Activated CD4-positive, alpha-beta T cell treated with anti-CD3 and anti-CD28 coated beads, Interleukin-2, amount 50 U/mL, for 24 hours (primary cell): ENCODE measurements at places on chromosomes 6 and 20.

GRCh38 chr6:158344534-158344933, 32.3 kb downstream of the TULP4 start:
- DNase-seq = no peak

- DNase-seq = no peak
Measured at GRCh38 chr6:137171824-137172733, 1.4 kb downstream of the IL22RA2 start.

DNA sequence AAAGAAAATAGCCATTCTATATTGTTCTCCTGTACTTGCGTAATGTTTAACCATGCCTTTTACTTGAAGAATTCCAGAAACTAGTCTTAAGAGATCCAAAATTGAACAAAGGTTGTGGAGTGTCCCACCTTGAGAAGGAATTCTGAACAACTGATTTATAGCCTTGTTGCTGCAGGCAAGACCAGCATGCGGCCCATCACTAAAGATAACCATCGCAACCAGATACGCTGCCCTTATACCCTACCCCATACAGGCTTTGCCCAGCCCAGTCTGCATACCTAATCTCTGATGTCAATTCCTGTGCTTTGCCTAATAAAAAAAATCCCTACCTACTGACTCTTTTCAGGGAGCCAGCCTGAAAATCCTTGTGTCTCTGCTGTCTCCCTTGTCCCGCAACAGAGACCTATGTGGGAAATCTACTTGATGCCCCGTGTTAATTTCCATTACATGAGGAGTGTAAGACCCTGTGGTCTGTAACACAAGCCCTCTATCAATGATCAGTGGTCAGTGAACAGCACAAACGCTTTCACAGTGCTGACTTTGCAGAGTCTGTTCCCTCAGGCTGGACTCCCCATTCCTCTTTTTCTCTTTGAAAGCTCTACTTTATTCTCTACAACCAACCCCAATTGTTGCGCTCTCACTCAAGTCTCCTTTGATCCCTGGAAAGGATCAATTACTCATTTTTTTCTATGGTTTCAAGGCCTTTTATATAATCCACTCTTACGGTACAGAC, 125.7 kb upstream of the BTBD3 start:
- DNase-seq = no peak

DNA sequence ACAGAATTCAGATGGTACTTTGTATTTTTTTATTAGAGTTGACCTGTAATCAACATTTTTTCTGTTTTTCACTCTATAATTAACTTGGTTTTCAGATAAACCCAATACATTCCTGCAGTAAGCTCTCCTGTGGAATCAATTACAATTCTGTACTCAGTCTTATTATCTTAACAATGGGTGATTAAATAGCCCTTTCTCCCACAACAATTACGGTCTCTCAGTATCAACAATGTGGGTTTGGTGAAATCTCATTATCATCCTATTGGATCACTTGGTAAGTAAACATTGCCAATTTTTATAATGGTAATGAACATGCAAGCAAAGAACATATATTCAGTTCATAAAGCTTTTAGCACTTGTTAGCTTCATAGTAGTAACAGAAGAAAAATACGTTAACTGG, 438.9 kb upstream of the EPHA7 start:
- no peak for DNase-seq

GRCh38 chr6:97465877-97466561, 183.0 kb upstream of the MMS22L start:
- no peak for DNase-seq

DNA sequence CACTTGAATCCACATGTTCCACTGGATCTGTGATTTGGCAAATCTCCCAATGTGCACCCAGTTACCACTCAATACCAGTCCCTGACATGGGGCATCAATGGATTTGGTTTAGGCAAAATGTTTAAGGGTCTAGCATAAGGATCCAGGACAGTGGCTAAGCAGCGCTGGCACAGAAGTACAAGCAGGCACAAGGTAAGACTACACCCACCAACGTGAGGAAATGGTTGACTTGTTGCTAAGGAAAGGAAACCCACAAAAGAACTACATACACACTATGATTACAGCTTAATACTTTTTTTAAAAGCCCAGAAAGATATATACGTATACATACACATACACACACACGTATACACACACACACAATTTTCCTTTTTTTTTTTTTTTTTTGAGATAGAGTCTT, 79.0 kb downstream of the DNAAF9 start:
- DNase-seq = no peak

DNA sequence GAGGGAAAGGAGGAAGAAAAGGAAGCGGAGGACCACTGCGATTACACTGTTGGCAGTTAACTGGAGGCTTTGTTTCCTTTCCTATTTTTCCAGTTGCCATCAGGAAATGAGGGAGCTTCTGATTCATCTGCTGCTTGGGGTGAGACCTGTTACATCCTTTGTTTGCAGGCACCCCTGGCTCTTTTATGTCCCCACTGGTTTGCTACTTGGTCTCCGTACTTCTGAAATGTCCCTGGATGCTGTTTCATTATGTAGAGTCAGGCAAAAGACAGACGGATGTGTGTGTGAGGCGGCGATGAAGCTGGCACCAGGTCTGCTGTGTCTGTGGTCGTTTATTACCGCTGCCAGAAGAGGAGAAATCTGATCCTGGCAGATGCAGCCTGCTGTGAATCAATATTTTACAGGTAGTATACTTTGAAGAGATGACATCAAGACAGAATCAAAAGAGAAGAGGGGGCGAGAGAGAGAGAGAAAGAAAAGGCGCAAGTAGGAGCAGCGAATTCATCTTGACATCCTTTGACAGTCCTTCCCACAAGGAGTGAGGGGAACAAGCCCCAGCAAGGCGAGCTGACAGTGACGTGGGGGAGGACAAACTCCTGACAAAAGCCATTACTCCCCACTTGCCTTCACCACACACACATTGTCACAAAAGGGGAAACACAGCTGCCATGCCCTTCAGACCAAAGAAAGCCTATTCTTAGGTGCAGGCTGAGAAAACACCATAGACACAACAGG, 145.9 kb upstream of the FBXL4 start:
- DNase-seq = no peak

- DNase-seq = no peak
Measured at GRCh38 chr20:774016-774659, 5.8 kb upstream of the SLC52A3 start.

DNA sequence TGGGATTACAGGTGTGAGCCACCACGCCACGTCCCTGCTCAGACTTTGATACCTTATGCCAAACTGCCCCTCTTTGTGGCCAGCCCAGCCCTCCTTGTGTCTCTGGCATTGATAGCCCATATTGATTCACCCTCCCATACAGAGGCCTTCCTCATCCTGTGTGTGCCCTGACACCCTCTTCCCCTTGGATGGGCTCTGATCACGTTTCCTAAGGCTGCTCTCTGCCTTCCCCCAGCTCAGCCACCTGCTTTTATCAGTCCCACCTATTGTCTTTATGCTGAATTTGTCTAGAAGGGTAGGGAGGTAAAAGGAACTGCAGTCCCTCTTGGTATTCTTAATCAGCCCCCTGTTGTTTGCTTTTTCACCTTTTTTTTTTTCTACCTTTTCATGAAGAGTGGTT, 95.9 kb downstream of the CDKAL1 start:
- DNase-seq = no peak

- no peak for DNase-seq
Measured at GRCh38 chr6:39786649-39787048, 5.5 kb upstream of the DAAM2 start.
